ENCODE measurements at places on chromosomes 2 and 18.

DNA sequence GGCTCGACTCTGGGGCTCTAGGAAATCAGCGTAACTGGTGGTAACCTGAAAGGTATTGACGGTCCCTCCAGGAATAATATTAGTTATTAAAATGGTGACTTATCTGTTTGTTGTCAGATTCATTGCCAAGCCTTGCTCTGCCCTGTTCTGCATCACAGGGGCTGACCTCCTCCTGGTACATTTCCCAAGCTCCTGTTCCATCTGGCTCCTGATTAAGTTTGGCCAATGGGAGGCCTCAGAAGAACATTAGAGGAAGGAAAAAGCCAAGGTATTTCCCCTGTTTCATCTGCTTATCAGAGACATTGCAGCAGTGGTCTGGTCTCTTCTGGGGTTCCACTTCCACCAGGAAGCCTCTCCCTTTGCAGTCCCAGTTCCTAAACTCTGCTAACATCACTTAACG lies 527.0 kb downstream of the TNS1 start:
- no peak for DNase-seq

DNA sequence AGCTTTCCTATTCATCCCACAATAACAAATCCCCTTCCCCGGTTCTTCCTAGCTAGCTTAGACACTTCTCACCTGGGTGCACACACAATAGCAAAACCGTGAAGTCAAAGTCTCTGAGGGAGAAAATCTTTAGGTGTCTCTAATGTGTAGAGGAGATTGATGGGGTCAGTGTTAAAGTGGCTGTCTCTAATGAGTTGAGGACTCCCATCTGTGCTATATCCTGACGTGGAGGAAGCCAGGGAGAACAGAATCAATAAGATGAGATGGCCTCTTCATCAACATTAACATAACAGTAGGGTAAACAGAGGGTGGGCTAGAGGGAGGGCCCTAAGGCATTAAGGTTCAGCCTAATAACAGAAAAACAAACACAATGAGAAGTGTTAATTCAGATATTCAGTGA lies 120.4 kb downstream of the SLC5A7 start:
- DNase-seq = no peak

- DNase-seq = no peak
Observed at GRCh38 chr18:25732862-25733261, 357.6 kb downstream of the SS18 start.

DNA sequence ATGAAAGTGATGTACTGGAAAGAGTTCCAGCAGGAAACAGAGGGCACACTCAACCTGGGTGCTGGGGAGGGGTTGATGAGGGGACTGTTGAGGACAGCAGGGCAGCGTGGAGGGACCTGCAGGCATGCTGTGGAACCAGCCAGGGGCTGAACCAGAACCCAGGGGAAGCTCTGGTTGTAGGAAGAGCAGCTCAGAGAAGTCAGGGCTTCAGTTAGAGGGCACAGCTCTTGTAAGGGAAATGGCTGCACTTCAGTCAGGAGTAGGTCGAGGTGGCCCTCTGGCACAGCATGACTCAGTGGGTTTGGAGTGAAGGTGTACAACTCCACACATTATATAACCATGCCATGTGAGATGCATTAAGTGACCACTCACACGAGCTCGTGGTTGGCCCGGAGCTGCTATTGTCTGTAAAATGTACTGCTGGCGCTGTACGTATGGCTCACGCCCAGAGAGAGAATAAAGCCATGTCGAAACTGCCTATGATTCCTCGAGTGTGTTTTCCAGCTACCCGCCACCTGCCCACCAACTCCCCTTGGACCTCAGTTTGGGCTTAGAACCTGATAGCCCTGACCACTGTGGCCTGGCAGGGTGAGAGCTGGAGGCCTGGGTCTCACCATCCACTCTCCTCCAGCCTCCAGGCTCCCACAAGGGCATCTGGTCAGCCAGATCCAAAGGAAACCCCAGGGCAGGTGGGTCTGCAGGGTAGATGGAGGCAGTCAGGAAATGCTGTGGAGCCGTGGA lies 136.5 kb upstream of the HS6ST1 start:
- DNase-seq = no peak

GRCh38 chr2:241157841-241158545 lies 7.7 kb downstream of the PPP1R7 start:
- no peak for DNase-seq
